ENCODE measurements at places on chromosomes 6 and 20. TPM values are rescaled to one million over a fixed set of nuclear protein-coding genes. Genes with fewer than 3 reads are reported as not detected.

PEDS1 gene
- polyA plus RNA-seq: 45.1 TPM

PDE10A gene
- polyA plus RNA-seq: 0.64 TPM

LKAAEAR1 gene
- 0.97 TPM for polyA plus RNA-seq

LAMA2 gene
- polyA plus RNA-seq: 2.5 TPM

LRRN4 gene
- 0.22 TPM for polyA plus RNA-seq

COQ3 gene
- polyA plus RNA-seq: 14.4 TPM

SLC22A3 gene
- 0.85 TPM for polyA plus RNA-seq

PTK6 gene
- 0.93 TPM for polyA plus RNA-seq

MAP3K5 gene
- polyA plus RNA-seq: 8.4 TPM

PRL gene
- not detected for polyA plus RNA-seq

PCNA gene
- 172 TPM for polyA plus RNA-seq

DNA sequence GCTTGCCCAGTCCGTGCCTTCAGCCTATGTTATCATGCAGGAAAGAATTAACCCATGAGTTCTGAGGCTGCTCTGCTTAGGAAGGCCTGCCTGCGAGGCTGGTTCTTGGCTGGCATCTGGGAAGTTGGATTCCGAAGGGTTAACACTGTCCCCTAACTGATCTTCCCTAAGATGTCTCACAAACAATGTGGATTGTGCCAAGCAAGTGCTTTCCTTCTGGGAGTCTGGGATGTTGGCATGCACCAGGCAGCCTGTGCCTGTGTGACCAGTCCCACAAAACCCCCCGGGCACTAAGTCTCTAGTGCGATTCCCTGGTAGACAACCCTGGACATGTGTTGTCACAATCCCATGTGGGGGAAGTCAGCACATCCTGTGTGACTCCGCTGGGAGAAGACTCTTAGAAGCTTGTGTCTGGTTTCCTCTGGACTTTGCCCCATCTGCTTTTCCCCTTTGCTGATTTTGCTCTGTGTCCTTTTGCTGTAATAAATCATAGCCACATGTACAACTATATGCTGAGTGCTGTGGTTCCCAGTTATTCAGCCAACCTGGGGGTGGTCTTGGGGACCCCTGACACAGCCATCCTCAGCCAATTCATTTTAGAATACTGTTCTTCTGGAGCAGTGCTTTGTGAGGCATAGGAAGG, 83.8 kb downstream of the SLC22A23 start:
- DNase-seq: no peak

DNA sequence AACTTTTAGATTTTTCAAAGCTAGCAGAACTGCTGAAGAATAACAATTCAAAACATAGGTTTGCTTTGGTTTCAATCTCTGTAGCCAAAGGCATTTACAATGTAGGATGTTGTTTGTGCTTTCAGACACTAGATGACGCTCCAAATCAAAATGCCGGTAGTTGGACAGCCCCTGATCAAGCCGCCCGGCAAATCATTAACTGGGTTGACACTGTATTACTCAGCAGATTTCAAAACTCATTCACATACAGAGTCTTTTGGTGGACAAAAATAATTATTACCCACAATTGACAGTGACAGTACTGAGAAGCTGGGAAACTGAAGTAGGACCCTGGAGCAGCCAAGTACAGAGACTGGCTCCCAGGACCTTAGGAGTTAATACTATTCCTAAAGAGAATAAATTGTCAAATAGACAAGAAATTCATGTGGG, 21.3 kb upstream of the HFE start:
- DNase-seq: peak; percentile 79

GRCh38 chr6:56361812-56362211, 114.4 kb upstream of the COL21A1 start:
- DNase-seq: no peak

DNA sequence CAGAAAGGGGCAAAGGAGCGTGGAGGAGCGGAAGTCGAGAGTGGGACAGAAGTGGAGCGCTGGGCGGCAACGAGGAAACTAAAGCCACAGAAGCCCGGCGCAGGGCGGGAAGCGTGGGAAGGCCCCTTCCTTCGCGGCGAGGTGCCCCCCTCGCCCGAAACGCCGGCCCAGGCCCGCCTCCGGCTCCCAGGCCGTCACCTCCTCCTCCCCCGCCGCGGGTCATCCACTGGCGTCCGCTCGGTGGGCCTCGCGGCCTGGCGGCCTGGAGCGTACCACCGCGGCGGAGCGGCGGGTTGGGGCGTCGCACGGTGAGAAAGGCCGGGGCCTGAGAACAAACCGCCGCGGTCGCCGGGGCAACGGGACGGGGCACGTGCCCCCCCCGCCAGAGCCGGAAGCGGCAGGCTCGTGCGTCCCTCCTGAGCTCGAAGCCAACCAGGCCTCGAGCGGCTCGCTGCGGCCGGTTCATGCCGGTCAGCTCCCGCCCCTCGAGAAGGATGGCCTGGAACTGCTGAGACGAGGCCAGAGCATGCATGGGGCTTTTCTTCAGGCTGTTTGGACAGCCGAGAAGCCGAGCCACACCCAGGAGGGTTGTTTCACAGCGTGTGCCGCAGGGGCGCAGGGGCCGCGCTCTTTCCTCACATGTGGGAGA, at the start of gene TCP11:
Gene TCP11 (minus strand): TSS at position 333 of the 649 bp plus-strand sequence. CDS start 469 bp downstream, outside the sequence.
- DNase-seq: peak; percentile 49

GRCh38 chr6:23325065-23325464, 755.7 kb downstream of the HDGFL1 start:
- no peak for DNase-seq

GRCh38 chr6:83852528-83853177, 507 bp upstream of the RIPPLY2 start:
- DNase-seq: no peak

- no peak for DNase-seq
Observed at GRCh38 chr6:56962441-56962840, 7.5 kb downstream of the BEND6 start.

DNA sequence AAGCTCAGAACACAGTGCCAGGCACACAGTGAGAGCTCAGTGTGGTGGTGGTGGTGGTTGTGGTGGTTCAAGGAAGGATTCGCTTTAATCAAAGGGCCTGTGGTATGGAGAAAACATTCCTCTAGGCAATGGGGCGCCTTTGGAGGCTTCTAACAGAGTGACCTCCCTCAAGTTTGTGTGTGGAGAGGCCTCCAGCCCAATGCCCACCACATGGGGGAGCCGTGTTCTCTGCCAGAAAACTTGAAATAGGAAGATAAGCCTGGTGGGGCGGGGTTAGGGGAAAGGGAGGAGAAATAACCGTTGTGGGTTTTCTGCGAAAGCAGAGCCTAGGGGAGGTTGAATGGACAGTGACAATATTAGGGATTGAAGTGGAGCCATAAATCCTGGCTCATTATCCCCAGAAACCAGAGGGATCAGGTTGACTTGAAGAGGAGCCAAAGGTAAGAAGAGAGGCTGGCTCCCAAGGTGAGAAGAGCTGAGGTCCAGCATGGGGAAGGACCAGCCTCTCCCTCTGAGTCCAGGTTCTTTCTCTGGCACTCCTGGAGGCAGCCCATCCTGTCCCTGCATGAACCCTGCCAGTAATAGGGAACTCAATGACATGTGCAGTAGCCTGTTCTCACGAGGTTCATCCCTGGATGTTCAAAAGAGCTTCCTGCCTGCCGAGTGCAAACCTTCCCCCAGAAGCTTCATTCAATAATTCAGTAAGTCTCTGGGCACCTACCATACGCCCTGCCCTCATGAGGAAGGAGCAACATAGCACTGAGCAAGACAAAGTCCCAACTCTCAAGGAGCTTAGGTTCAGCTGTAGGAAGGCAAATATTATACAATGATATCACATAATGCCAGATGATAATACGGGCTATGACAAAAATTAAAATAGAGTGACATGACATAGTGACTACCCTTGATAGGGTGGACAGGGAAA, 51.4 kb downstream of the TGM2 start:
- DNase-seq: no peak

DNA sequence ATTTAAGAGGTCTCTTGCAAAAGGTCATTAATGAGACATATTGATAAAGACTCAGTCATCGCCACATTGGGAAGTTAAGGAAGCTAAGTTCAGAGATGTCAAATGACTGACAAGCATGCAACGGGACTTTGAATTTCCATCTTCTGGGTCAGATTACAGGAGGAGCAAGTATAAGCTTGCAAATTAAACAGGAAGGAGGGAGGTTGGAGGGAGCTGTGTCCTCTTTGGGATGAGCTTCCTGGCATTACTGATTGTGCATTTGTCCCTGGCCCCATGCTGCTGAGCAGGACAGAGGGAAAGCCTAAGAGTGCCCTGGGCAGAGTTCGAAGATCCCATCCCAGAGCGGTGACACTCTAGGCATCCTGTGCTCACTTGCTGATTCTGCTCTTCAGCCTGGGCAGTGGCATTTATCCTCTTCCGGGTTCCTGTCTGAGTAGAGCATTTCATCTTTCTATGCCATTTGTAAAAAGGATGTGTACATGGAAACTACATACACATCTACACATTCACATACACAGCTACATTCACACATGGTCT, 40.5 kb downstream of the SLC22A1 start:
- no peak for DNase-seq

DNA sequence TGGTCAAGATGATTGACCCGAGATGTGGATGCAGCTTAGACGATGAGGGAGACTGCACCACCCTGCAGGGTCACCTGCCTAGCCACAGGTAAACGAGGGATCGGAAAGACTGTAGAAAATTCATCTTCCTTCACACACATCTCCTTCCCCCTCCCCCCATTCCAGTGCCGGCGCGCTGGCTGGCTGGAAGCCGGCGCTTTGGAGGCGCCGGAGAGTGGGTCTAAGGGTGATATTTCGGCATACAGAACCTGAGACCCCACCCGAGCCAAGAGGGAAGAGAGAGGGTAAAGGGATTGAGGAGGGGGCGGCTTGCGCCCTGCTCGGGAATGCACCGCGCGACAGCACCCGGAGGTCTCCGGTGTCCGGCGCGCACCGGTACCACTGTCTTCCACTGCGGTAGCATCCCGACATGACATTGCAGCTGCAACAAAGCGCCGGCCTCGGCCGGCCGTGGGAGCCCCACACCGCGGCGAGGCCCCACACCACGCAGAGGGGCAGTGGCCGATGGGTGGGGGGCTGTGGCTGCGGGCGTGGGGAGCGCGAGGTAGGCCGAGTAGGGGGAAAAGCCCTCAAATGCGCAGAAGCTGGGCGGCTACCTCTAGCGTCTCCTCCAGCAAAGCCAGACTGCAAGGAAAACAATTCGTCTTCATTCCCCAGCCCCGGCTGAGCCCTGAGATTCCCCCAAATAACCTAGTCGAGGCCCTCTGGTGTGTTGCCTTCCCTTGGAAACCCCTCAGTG, 984 bp downstream of the TNFRSF21 start:
- peak; percentile 29 for DNase-seq

DNA sequence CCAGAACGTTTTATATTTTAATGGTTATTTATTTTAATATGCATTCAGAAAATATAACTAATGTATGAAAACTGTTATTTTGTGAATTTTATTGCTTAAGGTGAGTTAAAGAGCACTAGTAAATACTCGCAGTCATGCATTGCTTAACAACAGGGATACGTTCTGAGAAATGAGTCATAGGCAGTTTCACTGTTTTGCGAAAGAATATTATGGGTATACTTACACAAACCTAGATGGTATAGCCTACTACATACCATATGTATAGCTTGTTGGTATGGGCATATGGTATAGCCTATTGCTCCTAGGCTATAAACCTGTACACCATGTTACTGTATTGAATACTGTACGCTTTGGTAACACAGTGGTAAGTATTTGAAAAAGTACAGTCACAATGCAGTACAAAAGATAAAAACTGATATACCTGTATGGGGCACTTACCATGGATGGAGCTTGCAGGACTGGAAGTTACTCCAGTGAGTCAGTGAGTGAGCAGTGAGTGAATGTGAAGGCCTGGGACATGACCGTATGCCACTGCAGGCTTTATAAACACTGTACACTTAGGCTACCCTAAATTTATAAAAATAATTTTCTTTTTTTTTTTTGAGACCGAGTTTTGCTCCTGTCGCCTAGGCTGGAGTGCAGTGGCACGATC, 38.5 kb downstream of the ARFGEF2 start:
- no peak for DNase-seq

DNA sequence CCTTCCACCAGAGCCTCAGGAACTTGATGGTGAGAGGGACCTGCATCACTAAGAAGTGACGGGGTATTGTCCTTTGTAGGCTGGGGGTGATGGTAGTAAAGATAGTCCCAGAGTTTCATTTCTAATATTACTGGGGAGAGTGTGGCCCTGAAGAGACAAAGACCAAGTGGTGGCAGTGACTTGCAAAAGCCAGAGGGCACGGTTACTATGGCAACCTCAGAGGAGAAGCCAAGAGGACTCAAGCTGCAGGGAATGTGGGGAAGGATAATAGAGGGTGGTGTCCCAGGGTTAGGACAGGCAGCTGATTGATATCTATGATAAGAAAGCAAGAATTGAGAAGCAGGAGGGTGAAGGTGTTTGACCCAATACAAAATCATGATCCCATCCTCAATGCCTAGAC, 42.5 kb downstream of the HLA-G start:
- no peak for DNase-seq

- DNase-seq: peak; percentile 21
Observed at GRCh38 chr20:1427457-1428054, 34.7 kb upstream of the FKBP1A start.

DNA sequence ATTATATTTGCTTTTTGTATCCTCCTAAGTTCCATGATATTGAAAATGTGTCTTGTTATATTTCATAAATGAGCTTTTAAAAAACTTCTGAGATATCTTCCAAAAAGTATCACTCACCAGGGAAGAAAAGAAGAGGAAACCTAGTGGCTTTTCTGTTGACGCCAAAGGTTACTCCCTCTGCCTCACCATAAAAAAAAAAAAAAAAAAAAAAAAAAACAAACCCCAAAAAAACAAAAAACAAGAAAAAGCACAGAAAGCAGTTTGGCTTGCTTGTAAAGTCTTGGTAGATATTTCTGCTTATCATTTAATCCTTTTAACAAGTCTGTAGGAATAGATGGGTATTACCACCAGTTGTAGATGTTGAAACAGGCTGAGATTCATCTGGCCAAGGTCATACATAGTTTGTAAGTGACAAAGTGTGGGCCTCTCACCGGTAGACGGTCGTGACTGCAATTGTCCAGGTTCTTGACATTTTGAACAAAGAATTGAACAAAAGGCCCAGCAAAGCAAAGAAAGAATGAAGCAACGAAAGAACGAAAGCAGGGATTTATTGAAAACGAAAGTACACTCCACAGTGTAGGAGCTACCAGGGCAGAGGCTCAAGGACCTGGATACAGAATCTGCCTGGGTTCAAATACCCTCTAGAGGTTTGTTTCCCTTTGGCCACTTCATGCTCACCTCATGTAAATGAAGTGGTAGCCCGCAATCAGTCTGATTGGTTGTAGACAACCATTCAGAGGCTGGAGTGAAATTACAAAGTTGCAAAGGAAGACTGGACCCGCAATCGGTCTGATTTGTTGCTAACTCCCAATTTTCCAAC, 11.6 kb upstream of the ELOVL5 start:
- DNase-seq: no peak

GRCh38 chr20:38827770-38828281, 22.3 kb downstream of the PPP1R16B start:
- DNase-seq: no peak

- DNase-seq: peak; percentile 79
Observed at GRCh38 chr6:80638213-80639055, 532.0 kb downstream of the BCKDHB start.

GRCh38 chr20:3729811-3730540, 2.5 kb upstream of the HSPA12B start:
- DNase-seq: no peak

Measured in brain (organoid and tissue), 16 donors.